ENCODE measurements at places on chromosomes 7 and 10. TPM values are rescaled to one million over a fixed set of nuclear protein-coding genes. Genes with fewer than 3 reads are reported as not detected.
A peak's percentile ranks its signal among the peaks of the same experiment; 100 is the strongest.

DNA sequence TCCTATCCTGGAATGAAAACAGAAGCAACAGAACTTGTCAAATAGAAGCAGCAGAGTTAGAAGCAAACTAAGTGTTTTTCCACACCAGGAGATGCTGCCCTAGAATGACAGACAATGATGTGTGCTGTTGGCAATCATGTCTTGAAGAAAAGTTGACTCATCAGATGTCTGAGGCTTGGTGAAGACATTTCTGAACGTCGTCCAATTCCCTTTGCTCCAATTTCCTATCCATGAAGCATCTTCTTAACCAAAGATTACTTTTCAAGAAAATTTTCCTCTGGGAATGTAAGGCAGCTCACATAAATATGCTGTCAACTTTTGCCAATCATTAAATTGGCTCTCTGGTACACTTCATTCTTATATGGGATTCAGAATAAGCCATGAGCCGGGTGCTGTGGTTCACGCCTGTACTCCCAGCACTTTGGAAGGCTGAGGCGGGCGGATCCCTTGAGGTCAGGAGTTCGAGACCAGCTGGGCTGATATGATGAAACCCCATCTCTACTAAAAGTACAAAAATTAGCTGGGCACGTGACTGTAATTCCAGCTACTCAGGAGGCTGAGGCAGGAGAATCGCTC lies 34.6 kb downstream of the MALSU1 start:
- DNase-seq, result peak; percentile 54

DNA sequence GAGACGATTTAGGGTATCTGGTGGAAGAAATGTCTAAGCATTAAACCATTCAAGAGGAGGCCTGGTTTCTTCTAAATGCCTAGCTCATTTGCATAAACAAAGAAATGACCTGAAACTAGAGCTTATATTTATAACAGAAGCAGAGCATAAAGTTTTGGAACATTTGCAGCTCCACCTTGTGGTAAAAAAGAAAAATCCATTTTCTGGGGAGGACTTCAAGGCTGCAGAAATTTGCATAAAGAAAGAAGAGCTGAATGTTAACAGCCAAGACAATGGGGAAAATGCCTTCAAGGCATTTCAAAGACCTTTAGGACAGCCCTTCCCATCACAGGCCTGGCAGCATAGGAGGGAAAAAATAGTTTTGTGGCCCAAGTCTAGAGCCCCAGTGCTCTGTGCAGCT lies 362.0 kb downstream of the ZNF248 start:
- DNase-seq, result peak; percentile 45

- DNase-seq, result peak; percentile 13
These were observed 37.7 kb upstream of the MINDY3 start for GRCh38 chr10:15898046-15898445.

- DNase-seq, result no peak
These were observed 308.7 kb downstream of the DNAJB6 start for GRCh38 chr7:157645539-157645938.

DNA sequence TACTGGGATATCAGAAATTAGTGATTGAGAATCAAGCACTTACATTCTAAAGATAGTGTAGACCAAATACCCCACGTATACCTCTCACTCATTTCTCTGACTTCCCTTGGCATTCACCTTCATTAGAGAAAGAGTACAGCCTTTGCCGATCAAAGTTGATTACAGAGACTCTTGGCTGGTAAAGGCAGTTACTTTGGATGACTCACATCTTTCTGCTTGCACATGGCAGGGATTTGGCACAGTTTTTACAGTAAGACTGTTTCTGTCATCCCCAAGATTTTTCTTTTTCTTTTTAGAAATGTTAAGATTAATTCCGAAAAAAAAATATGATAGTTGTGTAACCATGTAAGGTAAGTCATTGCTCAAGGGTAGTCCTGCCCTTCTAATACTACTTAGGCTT lies 143.0 kb downstream of the TSPAN12 start:
- peak; percentile 52 for DNase-seq

- peak; percentile 98 for DNase-seq
These were observed 651.5 kb downstream of the TNS3 start for GRCh38 chr7:46930366-46930765.

DNA sequence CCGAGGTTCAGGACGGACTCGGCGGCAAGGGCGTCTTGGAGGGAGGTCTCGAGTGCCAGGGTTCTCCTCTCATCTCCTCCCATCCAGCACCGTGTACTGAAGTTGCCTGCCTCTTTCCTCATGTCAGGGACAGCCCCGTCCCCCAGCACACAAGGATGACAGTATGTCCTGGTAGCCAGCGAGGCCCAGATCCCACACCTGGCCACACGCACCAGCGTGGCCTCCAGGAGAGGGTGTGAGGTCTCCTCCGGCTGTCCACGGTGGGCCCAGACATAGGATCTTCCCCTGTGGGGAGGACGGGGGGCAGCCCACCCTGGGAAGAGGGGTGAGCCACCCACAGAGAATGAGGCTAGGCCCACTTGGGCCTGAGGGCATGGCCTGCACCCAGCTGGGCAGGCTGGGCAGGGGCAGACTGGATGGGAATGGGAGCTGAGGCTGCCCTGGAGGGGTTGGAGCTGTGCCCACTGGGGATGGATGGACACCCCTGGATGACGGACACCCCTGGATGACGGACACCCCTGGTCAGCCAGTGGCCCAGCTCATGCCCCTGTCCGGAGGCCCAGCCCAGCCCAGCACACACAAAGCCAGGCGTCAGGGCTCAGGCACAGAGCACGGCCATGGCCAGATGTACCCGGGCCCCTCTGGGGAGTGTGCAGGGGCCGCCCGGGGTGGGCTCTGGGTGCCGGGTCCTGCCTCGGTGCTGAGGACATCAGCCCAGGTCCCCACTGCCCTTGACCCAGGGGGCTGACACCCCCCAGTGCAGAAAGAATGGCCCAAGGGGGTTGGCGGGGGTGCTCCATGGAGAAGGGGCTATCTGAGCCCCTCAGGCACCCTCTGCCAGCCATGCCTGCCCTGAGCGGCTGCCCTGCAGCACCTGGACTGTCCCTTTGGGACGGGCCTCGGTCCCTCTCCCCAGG lies 30.9 kb upstream of the CFAP46 start:
- no peak for DNase-seq

- DNase-seq, result no peak
These were observed 56.8 kb downstream of the BBS9 start for GRCh38 chr7:33186192-33186591.

GRCh38 chr7:23277359-23277989 lies 21.7 kb upstream of the MALSU1 start:
- DNase-seq, result peak; percentile 88

DNA sequence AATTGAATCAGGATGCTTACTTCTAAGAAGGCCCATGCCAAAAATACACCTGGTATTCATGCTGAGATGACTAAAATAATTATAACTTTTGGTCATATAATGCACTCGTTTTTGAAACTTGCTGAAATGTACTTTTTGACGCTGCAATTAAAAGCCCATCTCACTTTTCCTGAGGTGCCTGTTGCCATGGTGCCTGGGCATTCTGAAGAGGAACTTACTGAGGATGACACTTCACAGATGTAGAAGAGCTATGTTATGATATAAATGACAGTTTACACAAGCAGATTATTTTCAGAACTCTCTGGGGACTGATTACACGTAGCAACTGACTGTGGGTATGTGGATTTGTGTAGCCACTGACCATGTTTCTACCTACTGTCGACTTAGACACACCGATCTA lies 182.4 kb downstream of the TPK1 start:
- DNase-seq, result no peak

DNA sequence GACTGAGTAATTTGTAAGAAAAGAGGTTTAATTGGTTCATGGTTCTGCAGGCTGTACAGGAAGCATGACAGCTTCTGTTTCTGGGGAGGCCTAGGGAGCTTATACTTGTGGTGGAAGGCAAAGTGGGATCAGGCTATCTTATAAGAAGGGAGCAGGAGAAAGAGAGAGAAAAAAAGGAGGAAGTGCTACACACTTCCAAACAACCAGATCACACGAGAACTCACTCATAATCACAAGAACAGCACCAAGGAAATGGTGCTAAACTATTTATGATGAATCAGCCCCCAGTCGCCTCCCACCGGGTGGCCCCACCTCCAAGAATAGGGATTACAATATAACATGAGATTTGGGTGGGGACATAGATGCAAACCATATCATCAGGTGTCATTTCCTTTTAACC lies 89.1 kb upstream of the KCNMA1 start:
- no peak for DNase-seq

LEP gene
- not detected for total RNA-seq

CLCN1 gene
- total RNA-seq, result not detected

GRCh38 chr10:101114646-101115045 lies 16.5 kb upstream of the TLX1 start:
- no peak for DNase-seq

ZNF425 gene
- 1.7 TPM for total RNA-seq

NYAP1 gene
- total RNA-seq, result not detected

- no peak for DNase-seq
These were observed 201.5 kb upstream of the GPR26 start for GRCh38 chr10:123464430-123465323.

DNA sequence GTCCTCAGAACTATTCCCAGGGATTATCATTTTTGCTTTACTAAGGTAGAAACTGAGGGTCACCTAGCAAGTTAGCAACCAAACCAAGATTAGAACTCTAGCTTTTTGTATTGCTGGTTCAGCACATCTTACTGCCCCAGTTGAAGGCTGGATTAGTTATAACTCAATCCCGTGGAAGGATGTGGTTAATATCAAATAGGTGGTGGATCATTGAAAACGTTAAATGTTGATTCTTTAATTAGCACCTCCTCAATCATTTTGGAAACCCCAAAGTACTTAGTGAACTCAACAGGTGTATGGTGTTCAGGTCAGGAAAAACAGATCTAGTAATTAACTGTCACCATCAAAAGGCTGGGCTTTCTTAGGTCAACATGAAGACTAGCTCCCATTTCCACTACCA lies 152.4 kb downstream of the ARID5B start:
- DNase-seq, result no peak

DNA sequence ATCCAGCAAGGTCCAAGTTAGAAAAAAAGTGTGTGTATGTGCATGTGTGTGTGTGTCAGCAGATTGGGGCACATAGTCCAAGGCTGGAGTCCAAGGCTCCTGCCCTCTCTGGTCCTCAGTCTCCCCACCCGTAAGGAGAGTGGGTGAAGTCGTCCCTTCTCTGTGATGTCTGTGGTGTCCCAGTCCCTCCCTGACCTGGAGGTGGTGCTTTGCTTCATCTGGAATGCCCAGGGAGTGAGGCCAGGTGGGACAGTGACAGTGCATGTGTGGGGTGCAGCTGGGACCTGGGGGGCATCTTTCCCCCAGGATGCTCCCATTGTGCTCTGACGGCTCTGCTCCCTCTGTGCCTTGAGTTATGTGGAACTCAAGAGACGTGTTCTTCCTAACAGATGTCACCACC lies 18.0 kb downstream of the AQP1 start:
- DNase-seq, result no peak

DNA sequence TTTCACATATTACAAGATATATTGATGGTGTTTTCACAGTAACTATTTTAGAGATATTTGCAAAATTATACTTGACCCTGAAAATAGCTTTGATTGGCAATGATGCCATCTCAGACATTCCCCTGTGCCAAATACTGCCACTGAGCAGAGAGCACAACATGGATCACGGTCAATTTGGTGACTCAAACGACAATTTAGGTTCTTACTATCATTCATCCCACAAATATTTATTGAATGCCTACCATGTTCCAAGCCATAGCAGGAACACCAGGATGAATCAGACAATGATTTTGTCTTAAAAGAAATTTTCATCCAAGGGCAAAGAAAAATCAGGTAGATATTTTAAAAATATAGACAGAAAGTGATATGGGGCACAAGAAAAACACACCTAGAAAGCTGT lies 153.2 kb upstream of the ADO start:
- no peak for DNase-seq

DNA sequence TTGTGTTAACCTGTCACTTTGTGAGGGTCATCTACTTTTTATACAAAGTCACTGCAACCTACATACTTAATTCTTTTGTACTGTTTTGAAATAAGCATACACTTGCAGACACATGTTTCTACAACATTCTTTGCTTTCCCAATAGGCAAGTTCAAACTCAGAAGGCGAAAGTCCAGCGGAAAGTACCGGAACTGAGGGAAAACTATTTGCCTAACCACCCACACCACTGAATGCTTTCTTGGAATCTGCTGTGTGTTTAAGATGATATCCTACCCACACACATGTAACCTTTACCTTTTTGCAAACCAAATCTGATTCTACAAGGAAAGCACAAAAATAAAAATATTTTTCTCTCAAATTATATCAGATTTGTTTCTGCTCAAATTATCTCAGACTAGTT lies 139.4 kb upstream of the AGR3 start:
- no peak for DNase-seq

GRCh38 chr10:29482591-29483431 lies 152.0 kb downstream of the SVIL start:
- DNase-seq, result peak; percentile 22

- DNase-seq, result no peak
These were observed 12.2 kb downstream of the ARPC1B start for GRCh38 chr7:99386584-99387238.

DNA sequence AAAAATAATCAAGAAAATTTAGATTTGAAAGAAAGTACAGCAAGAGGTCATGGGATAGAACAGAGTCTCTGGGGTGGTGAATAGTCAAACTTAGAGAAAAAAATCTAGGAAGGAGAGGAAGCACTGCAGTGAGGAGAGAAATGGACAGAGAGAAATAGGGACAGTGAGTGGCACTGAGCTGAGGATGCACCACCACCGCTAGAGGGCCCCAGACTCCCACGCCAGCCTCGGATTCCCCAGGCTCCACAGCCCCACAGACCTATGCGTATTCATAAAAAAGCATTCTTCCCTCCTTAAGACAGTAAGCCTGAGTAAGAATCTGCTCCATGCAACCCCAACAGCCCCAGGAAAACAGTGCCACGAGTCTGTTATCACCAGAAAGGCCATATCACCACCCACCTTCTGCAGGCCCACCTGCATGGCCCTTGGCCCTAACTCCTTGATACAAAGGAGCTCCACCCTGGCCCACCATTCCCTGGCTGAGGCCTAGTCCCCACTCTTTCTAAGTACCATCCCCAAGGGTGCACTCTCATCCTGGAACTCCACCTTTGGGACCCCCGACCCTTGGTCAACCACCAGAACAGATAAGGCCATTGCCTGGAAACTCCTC lies 91.0 kb downstream of the ALOX5 start:
- peak; percentile 67 for DNase-seq

- no peak for DNase-seq
These were observed 765.9 kb downstream of the GRID1 start for GRCh38 chr10:85600744-85601081.

- DNase-seq, result no peak
These were observed 3.6 kb downstream of the VAX1 start for GRCh38 chr10:117134306-117135025.

DNA sequence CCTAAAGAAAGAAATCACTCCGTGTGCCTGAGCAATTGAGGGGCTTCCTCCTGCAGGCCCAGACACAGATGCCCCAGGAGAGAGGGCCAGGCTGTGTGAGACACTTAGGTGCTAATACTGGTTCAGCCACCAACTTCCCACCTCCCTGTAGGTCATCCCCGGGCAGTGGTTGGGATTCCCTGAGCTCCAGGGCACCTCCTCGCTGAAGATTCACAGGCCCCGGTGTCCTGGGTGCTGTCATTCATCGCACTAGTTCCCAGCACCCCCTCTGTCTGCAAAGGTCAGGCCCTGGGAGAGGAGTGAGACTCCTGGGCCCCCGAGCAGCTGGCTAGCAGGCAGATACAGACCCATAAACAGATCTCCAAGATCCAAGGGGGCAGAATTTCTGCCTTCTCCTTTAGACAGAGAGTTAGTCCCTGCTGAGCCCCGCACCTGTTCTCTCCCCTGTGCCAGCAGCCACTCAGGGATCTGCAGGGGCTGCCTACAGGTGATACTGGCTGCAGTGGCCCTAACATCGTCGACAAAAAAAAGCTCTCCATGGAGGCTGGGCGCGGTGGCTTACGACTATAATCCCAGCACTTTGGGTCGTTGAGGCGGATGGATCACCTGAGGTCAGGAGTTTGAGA lies 38.2 kb upstream of the GTF2I start:
- DNase-seq, result no peak
